Activated T-cell treated with anti-CD3 and anti-CD28 coated beads, Interleukin-2, amount 50 U/mL, for 48 hours (primary cell): ENCODE measurements at places on chromosomes 2 and 18.

- DNase-seq: no peak
Observed at GRCh38 chr2:42931146-42931817, 138.9 kb upstream of the HAAO start.

DNA sequence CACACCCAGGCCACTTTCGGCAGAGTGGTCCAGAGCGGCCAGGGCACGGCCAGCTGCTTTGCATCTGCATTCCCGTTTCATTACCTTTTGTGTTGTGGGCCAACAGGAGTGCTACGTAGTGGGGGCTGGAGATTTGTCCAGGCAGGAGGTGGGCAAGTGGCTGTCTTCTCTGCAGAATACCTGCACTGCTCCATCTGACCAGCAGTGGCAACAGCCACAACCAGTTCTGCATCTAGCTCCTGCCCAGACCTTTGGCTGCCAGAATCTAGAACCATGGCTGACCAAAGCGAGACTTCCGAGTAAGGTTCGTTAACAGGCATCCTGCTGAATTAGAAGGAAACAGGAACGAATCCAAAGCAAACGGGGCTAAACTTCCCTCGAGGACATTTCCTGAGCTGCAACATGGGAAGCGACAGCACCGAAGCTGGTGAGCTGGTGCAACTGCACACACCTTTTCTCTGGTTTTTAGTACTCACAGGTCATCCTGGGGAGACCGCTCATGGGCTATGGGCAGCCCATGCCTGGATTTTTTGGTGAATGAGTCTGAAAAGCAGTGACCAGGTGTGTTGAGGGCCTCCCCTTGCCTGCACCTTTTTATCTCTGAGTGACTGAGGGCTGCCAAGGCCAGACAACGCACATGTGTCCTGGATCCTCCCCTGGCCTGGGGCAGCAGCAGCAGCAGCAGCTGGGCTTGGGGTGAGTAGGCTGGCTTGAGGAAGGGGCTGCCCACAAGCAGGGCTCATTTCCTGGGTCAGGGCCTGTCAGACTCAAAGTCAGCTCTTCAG lies 10.5 kb downstream of the GDF7 start:
- no peak for DNase-seq

DNA sequence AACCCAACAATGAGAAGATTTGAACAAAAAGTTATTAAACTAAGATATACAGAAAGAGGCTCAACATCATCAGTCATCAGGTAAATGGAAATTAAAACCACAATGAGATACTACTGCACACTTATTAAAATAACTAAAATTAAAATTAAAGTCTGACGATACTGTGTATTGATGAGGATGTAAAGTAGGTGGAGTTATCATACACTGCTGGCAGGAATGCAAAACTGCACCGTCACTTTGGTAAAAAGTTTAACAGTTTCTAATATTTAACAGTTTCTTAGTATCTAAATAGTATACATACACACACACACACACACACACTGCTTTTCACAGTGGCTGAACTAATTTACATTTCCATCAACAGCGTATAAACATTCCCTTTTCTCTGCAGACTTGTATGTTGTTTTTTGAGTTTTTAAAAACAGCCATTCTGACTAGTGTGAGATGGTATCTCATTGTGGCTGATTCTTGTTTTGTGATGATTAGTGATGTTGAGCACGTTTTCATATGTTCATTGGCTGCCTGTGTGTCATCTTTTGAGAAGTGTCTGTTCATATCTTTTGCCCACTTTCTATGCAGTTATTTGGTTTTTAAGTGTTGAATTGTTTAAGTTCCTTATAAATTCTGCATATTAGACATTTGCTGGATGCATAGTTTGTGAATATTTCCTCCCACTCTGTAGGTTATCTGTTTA lies 726.9 kb upstream of the CHAC2 start:
- no peak for DNase-seq

DNA sequence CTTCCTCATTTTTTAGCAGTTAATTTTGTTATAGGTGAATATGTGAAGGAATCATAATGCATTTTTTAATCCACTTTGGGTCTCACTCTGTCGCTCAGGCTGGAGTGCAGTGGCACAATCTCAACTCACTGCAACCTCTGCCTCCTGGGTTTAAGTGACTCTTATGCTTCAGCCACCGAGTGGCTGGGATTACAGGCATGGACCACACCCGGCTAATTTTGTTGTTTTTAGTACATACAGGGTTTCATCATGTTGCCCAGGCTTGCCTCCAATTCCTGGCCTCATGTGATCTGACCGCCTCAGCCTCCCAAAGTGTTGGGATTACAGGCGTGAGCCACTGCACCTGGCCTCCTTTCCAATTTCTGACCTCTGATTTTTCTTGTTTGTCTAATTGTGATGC lies 17.7 kb downstream of the SCYGR5 start:
- DNase-seq: no peak

DNA sequence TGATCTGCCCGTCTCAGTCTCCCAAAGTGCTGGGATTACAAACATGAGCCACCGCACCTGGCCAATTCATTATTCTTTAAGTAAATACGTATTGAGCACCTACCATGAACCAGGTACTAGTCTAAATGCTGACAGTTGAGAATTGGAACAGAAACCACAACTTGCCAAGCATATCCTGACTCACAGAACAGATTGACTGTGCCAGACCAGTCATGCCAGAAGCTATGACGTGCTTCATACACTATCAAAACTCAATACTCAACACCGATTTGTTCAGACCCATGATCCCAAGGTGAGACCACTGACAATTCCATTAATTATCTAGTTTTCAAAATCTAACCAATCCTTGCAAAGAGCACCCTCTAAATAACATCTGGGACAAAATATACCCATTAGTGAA lies 148.6 kb downstream of the B3GNT2 start:
- no peak for DNase-seq

DNA sequence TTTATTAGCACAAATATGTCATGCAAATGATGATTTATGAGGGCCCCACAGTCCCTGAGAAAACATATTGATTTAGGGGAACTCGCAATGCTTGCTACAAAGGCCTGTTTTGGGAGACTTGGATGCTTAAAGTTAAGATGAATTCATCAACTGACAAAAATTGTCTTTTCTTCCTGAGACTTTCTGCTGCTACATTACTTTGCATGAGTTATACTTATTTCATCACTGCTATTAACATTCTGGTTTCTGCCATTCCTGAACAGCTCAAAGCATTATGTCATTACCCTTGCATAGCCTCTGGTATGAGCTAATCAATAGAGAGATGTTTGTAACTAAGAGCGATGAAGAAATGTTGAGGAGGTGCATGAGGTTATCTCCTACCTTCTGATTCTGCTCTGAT lies 74.4 kb downstream of the SOX11 start:
- DNase-seq: no peak

DNA sequence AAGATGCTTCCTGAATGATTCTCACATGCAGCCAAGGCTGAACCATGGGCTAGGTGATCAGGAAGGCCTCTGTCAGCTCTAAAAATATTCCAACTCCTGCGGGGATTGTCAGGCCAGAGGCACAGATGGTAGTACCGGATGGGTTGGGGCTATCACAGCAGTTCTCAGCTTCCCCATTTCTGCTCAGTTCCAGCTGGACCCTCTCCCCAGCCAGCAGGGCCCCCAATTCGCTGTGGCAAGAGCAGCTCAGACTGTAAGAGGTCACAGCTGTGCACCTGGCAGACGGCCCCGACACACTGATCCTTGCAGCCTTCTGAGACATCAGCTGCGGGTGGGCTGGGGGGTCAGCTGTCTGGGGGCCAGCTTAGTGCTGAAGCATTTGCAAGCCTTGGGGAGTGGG lies 43.6 kb upstream of the TCF7L1 start:
- DNase-seq: no peak

DNA sequence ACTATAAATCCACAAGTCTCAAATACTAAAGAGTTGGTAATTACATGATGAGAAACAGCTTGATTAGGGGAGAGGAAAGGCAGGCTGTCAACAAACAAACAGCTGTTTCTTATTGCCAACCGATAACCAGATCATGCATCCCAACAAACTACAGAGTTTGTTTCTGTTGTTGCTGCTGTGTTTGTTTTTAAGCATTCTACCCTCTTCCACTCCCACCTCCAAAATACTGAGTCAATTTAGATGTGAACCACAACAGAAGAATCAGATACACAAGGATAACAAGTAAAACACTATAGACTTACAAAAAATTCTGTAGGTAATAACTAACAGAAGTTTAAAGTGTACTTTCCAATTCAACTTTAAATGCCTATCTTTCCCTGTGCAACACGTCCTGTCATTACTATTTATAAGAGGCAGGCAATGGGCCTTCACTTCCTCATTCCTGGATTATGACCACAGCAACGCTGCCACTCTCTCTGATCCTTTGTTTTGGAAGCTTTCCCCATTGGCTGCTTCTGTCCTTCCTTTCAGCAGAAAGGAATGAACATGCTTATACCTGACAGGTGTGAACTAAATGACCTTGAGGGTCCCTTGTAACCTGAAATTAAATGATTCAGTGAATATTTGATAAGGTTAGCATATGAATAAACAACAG lies 152.0 kb downstream of the SRBD1 start:
- DNase-seq: no peak
